Activated CD8-positive, alpha-beta memory T cell treated with anti-CD3 and anti-CD28 coated beads for 4 hours (primary cell): ENCODE measurements at places on chromosomes 1 and 21.

- DNase-seq, result no peak
These were observed 407.9 kb upstream of the LYPLAL1 start for GRCh38 chr1:218765753-218766152.

DNA sequence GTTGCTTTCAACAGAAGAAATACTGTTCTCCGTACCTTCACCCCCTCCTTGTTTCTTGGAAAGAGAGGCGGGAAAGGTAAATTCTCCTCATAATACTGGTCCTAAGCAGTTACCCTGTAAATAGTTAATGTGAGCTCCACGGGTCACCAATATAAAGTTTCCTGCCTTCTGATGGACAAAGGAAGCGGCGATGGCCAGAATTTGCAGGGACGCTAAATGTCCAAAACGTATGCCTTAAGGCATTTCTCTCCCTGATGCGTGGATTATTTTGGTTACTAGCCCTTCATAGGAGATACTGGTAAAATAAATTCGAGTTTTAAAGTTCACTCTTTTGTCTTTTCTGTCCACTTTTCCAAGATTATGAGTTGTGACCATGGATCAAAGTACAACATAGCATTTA is 898 bp upstream of the PTGS2 start:
- no peak for DNase-seq

DNA sequence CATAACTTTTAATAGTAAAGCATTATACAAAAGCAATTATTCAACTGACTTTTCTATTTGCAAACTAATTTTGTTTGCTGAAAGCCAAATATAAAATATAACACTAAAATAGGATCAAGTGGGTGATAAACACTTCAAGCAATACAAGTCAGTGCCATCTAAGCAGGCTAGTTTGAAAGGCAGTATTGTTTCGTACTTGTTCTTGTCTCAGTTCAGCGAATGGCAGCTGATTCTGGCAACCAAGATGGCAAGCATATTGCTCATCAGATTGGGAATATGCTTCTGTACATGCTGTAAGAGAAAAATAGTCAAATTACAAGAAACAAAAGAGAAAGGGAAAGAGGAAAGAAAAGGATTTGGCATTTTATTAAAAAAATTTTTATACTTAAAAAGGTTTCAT is 7.5 kb downstream of the TMEM59 start:
- DNase-seq, result no peak

GRCh38 chr1:17865912-17866739 is 111.0 kb downstream of the ACTL8 start:
- no peak for DNase-seq

DNA sequence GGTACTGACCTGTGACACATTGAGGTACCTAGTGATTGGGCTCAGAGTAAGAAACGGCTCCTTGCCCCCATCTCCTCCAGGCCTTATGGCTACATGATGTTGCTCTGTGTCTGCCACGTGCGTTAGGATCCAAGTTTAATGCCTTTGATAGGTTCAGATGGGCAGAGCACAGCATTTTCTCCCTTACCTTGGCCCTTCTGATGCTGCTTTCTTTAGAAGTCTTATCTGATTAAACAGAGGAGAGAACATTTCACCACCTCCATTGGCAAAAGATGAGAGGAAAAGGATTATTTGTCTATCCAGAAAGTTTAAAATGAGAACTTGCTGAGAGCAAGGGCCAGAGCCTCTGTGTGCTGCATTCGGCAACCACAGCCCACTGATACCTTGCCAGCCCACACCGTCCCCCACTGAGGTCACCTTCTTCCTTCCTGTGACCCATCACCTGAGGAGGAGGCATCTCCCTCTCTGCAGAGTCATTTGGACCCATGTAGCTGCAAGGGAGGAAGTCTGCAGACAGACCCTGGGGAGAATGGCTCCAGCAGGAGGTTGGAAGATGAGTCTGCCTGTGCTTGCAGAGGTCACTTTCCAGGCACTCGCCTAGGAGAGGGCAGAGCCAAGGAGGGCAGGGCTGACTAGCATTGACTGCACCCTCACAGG is 16.7 kb downstream of the SHISA4 start:
- DNase-seq, result no peak

DNA sequence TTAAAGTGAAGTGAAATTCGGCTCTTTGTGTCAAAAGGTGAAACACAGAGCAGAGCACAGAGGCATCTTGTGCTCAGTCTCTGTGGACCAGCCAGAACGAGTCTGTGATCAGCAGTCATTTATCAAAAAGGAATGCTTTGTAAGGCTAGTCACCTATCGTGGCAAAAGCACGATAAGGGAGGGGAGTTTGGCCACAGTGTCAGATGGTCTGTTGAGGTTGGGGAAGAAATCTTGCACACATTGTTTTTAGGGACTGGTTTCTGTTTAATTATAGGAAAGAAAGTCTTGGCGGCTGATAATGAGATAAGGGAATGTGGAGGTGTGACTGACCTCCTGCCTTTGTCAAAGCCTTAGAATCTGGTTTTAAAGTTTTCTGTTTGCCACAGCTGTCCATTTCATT is 58.2 kb upstream of the KIAA1614 start:
- DNase-seq, result no peak

- DNase-seq, result no peak
These were observed 64.0 kb downstream of the EBNA1BP2 start for GRCh38 chr1:43108080-43108479.

GRCh38 chr1:225426395-225427234 is 1.2 kb downstream of the LBR start:
- DNase-seq, result no peak

GRCh38 chr1:218933513-218933912 is 240.2 kb upstream of the LYPLAL1 start:
- no peak for DNase-seq

DNA sequence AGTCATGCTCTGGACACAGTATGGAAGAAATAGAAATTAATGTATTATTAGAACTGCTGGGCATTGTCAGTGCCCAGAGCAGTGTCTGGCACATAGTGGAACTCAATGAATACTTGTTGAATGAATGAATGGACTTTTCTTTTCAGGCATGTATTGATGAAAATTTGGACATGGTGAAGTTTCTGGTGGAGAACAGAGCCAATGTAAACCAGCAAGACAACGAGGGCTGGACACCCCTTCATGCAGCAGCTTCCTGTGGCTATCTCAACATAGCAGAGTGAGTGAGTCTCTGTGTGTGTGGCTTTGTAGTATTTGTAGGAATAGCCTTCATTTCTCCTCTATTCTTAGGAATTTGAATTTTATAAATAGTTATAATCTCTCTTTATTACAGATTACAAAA is 68.1 kb downstream of the PPP1R12B start:
- DNase-seq, result no peak

- no peak for DNase-seq
These were observed 87.9 kb upstream of the SERTAD4 start for GRCh38 chr1:210144736-210145135.

- DNase-seq, result no peak
These were observed 67.9 kb downstream of the CACNA1E start for GRCh38 chr1:181551249-181551648.

DNA sequence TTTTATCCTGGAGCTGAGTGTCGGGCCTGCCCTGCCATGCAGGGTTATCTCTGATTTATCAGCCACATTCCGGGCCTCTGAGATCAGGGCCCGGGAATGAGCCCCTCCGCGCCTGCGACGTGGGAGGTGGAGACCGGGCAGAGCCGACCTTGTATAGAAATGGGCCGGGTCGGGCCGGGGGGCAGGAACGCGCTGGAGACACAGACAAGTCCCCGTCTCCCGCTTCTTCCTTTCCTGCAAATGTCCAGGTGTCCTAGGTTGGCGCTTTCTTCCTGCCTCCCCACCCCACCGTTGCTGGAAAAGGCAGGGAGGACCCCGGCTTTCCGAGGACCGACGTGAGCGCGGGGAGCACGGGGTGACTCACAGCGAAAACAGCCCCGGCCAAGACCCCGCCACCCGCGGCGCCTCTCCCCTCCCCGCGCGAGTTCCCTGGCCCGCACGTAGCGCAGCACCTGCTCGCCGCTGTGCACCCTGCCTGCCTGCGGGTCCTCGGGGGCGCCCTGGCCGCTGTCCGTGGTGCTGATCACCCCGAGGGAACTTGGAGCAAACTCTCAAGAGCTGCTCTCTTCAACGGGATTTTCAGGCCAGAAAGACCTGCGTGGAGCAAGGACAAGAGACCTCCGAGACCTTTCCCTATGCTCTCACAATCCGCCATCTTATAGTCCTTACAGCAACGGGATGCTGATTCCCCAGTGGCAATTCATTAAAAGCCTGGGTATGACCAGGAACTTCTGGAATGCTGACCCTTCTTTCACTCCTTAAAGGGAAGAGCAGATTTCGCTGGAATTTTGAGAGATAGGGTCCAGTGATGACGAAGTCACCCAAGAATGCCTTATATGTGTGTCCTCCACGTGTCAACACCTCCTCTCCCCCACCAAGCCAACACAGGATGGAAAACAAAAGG is 475 bp upstream of the NPPB start:
- peak; percentile 21 for DNase-seq

- no peak for DNase-seq
These were observed 43.6 kb upstream of the SYT6 start for GRCh38 chr1:114196992-114197907.

GRCh38 chr1:80909172-80909784 is 891.5 kb upstream of the ADGRL2 start:
- DNase-seq, result no peak

DNA sequence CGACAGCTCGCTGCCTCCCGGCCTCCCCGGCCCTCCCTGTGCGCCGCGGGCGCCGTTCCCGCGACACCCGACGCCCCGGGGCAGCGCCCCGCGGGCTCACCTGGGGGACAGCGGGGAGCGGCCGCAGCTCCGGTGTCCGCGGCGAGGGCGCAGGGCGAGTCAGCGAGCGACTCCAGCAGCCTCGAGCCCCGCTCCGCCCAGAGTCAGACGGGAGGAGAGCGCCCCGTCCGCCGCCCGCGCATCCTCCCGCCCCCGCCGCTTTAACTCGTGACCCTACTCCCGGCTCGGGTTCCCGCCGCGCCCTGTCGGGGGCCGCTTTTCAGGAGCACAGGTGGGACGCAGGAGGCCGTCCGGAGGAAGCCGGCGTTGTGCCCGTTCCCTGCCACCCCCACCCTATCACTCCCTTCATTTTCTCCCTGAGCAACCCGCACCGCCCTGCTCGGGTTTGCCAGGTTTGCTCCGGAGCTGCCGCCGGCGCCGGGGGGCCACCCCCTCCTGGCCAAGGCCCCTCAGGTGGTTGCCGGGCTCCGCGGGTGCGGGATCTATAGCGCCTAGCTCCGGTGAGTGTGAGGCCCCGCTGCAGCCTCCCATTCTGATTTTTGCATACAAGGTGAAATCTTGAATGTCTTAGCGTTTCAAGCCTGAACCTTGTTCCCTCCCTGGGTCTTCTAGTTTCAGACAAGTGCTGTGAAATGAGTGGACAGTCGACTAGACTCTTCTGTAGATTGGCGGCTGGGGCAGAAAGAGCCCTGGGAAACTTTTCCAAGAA is at the start of gene MCOLN3:
MCOLN3 (minus strand) TSS at position 205 of the 769 bp plus-strand sequence. CDS start 3,140 bp downstream, outside the sequence.
- no peak for DNase-seq

DNA sequence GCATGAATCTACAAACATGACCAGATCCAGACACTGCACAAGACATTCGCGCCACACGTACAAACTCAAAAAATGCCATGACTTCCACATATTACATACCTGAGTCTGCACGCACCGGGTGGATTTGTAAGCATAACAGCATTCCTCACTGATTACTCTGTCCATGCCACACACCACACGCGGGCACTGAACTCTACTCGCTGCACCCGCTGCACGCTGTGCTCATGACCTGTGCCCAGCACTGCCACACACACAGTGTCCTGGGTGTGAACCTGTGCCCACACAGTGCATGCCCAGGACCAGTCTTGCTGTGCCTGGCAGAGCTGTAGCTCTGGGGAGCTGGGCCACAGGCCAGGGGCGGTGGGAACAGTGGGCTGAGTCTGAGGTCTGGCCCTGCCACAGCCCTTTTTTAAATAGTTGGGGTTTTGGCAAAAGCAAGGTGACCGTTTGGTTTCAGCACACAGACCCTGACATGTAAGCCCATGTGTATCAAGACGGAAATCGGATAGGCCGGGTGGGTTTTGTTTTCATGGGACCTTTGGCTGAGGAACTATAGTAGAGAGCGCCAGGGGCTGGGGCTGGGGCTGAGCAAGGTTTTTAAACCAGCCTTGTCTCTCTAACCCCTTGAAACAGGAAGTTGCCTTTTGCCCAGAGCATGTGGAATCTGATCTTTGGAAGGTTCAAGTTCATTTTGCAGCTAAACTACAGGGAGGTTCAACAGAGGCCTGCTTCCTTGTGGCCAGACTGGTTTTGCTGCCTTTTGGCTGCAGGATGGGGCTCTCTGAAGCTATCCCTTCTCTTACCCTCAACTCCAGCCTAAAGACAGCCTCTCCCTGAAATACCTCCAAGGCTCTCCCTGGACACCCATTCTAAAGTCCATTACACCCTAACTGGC is 12.3 kb upstream of the GOLT1A start:
- no peak for DNase-seq
